ENCODE measurements at places on chromosomes 7 and 10.

DNA sequence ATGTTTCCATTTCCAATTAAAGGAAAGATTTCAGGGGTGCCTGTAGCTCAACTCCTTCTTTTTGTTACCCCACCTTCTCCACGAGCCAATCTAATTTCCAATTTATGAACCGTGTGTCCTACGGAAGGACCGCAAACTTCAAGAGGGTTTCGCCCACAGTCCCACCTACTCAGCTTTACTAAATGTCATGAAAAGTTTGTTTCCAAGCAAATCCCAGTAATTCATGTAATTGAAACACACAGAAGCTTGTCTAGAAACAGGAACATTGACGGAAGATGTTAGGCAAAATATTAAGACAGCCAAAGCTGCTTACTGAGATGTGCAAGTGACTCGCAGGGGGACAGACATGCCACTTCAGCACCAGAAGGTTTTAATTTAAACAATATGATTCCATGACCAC lies 32.9 kb upstream of the LYZL1 start:
- DNase-seq = no peak

- DNase-seq = no peak
Observed at GRCh38 chr7:101216860-101217387, 457 bp downstream of the PLOD3 start.

DNA sequence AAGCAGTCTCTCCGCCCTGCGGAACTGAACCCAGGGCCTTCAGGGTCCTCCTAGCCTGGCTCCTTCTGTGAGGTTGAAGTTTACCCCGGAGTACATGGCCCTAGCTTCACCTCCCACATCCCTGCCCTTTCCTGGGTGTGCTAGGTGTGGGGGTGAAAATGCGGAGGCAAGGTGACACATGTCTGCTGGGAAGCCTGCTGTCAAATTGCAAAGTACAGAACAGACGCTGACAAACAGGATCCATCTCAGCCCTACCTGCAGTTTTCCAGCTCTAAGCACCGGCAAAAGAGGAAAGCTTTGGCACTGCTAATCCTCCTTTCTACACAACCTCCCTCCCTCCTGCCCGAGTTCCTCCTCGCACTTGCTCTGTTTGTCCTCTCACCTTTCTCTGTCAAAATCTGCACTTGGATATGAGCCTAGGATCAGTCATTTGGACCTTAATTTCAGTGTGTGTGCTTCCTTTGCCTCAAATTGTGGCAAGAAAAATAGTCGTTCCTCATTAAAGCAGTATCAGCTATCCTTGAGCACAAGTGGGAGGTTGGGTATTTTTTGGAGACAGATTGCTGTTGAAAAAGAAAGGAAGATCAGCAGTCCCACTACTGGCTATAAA lies 14.4 kb upstream of the GPR15LG start:
- DNase-seq = no peak

GRCh38 chr10:125057158-125058001 lies 103.0 kb downstream of the CTBP2 start:
- DNase-seq = no peak

DNA sequence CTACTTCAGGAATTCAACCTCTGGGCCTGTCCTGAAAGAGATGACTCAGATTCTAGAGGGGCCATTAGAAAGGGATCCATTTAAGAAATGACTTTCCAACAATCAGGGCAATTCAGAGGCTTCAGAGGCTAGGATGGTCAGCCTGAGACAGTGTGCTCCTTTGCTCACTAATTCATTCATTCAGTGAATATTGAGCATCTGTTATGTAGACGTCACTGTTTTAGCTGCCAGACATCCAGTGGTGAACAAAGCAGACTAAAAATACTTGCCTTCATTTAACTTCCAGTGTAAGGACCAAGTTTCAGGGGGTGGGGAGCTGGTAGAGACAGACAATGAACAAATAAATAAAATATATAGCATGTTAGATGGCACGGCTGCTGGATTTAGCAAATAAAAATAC lies 1.6 kb downstream of the KIAA1217 start:
- DNase-seq = no peak

DNA sequence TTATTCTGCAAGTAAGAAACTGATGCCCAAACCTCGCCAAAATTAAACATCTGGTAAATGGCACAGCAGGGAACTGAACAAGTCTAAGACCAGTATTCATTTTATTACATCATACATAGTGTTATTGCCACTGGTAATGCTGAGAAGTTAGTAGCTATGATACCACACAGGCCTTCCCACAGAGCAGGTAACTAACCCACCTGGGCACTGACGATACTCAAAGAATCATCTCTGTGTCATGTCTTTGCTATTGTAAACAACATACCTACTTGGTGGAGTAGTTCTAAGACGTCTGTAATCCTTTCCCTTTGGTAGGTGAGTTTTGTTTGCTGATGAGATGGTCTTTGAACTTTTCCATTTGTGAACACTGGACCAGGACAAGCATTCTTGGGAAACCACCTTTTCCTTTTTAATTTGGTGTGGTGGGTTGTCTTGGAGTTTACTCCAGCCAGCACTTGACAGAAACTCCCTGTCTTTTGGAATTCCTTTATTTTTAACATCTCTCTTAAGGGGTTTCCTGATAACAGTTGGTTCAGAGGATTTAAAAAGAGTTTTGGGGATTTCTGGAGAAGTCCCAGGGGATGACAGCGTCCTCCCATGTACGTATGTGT lies 40.9 kb downstream of the PDSS1 start:
- DNase-seq = no peak

DNA sequence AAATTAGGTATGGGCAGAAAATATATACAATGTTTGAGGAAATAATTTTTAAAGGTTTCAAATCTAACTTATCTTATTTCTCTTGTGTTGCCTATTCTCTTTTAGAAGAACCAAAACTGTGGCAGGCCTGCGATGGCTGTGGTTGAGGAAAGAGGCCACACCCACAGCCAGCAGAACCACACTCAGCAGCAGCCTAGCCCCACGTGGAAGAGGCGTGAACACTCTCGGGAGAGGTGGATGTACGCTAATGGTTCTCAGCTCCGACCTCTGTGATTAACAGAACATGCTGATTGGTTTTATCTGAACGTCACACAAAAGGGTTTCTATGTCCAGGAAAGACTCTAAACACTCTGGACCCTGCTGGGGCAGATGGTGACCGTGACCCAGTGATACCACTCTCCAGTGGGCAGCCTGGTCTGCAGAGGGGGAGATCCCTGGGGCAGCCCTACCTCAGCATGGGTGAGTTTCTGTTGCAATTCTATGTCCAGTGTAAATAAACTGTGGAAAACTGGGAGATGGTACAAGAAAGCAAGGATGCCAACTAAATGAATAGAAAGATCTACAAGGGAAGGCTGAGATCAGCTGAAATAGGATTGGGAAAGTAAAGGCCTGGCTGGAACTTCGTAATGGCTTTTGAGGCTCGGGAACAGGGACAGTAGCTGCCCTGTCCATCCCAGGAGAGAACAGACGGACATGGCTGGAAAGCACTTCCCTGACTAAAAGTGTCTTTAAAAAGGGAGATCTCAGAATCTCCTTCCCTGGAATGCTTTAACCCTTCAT lies 26.6 kb downstream of the DIP2C start:
- no peak for DNase-seq

DNA sequence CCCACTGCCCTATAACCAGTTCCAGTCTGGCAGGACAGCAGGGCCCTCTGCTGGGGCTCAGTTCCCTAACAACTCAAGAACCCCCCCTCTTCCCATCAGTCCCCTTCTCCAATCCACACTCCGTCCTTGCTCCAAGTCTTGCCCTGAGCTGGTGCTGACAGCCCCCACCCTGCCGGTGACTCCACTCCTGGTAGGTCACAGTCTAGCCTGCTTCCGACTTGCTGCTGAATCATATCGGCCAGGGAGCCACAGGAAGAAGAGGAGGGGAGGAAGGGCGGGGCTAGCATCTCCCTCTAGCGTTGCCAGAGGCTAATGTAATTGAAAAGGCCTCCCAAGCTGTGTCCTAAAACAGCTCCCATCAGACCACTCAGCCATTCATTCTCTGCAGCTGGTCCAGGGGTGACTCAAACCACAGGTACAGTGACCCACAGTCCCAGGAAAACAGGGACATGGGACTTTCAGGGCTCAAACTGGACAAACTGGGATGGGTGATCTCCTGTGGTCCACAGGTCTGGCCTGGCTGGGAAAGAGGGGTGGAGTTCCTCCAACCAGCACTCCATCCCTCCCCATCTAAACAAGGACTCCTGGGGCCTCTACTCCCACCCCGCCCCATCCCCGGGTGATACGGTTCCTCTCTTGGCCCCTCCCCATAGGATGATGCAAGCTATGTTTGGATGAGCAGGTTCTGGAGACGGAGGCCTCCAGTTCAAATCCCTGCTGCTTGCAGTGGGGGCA lies 158.8 kb downstream of the SH3PXD2A start:
- no peak for DNase-seq

- DNase-seq = no peak
Observed at GRCh38 chr10:48474765-48475365, 130.0 kb downstream of the ARHGAP22 start.

- DNase-seq = no peak
Observed at GRCh38 chr7:80520199-80520598, 8.3 kb upstream of the GNAT3 start.

DNA sequence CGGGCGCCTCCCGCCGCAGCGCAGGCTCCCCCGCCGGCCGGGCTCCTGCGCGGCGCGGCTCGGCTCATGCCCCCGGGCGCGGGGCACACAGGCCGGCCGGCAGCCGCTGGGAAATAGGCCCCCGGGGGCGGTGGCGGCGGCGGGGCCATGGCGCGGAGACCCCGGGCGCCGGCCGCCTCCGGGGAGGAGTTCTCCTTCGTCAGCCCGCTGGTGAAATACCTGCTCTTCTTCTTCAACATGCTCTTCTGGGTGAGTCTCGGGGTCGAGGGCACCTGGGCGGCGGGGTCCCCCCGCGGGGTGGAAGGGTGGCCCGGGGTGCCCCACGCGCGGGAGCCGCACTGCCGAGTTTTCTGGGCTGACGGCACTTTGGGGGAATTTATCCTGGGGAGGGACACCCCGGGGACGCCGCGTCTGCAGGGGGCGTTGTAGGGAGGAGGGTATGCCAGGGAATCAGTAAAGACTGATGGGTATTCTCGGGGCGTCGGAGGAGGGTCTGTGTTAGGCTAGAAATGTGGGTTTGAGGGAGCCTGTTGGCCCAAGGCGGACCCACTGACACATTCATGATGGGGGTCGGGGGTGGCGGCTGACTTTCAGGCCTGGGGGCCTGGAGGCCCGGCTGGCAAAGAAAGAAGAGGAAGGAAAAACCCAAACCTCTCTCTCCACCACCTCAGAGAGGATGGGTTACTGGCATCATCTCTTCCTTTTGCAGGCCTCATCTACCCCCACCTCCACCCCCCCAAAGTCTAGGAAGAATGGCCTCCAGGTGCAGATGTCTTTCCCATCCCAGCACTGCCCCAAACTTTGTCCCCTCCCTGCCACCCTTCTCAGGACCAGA lies 544 bp downstream of the TSPAN33 start:
- DNase-seq = no peak

- DNase-seq = no peak
Observed at GRCh38 chr7:131849472-131849871, 293.0 kb upstream of the PODXL start.

DNA sequence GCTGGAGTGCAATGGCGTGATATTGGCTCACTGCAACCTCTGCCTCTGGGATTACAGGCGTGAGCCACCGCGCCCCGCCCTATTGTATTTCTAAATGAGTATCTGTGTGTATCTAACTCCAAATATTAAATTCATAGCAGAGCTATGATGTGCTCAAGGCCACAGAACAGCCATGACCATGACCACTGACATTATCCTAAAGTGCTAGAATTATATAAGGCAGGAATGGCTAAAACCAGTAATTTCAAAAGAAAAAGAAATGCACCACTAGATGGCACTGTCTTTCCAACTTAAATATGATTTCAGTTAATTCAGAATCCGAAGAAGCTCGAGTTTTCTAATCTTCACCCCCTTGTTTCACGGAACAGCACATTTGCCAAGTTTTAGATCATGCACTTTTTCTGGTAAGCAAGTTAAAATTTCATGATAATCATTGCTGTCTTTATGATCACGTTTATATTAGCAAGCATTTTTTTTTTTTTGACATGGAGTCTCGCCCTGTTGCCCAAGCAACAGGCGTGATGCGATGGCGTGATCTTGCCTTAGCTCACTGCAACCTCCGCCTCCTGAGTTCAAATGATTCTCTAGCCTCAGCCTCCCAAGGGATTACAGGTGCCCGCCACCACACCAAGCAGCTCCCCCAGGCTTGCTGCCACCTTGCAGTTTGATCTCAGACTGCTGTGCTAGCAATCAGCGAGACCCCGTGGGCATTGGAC lies 65.3 kb downstream of the OR13A1 start:
- DNase-seq = peak; percentile 58

DNA sequence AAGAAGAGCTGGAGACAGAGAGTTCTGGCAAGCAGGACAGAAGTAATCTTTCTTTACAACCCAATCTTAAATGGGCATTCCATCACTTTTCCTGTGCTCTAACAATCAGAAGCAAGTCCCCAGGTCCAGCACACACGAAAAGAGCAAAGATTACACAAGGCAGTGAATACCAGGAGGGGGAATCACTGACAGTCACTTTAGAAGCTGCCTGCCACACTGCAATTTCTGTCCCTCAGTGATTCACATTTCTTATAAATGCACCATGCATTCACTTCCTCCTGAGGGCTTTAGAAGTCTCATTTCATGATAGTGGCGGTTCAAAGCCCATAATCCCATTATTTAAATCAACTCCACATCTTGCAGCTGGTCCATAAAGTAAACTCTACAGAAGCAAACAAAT lies 362.5 kb downstream of the POM121L12 start:
- DNase-seq = no peak

Data from NCI-H1092 treated with DMSO at 0.1 percent for 48 hours (cell line).